ENCODE measurements at places on chromosomes 5 and 9.

DNA sequence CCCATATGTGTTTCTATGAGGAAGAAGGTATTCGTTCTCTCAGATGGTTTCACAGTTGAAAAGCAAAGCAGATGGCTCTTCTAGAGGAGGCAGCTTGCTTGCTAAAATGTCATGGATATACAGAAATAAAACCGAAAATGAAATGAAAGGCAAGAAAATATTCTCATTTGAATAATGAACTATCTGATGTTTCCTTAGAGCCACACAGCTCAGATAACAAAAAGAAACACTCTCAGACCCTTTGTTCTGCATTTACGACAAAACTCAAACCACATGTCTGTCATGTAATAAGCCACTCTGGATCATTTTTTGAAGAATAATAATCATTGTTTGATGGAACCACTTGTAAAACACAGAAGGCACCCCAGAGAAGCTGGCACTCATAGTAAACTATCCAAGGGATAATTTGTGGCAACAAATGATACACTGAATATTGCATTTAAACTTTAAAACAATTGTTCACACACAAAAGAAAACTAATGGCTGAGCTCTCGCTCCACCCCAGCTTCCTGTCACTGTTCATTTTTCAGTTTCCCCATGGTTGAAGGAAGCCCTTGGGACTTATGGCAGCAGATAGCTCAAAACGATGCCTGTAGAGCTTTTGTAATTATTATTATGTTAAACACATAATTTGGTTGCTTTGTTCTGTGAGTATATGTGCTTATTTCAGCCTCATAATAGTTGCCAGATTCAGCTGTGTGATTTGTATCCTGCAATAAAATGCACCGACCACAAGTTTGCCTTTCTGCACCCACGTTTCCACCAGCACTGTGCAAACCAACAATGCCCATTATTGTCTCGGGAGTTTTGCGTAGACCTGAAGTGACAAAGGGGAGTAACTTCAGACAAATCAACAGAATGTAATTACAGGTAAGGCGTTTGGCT lies 256.0 kb downstream of the TMEM167A start:
- no peak for DNase-seq

- DNase-seq = no peak
Measured at GRCh38 chr5:158857371-158857770, 242.3 kb downstream of the EBF1 start.

DNA sequence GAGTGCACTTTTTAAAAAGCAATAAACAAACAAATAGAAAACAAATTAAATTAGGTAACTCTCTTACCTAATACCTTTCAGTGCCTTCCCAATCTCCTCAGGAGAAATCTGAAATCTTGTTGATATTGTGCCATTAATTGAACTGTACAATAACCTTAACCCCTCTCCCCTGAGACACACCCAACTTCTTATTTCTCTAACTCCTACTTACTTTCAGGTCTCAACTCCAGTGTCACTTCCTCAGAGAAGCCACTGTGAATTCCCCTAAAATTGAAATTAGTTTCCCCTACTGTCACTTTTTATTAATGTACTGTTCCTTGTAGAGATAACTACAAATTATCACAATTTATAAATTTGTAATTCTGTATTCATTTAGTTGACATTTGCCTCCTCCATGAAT lies 295.3 kb upstream of the TNC start:
- DNase-seq = no peak

DNA sequence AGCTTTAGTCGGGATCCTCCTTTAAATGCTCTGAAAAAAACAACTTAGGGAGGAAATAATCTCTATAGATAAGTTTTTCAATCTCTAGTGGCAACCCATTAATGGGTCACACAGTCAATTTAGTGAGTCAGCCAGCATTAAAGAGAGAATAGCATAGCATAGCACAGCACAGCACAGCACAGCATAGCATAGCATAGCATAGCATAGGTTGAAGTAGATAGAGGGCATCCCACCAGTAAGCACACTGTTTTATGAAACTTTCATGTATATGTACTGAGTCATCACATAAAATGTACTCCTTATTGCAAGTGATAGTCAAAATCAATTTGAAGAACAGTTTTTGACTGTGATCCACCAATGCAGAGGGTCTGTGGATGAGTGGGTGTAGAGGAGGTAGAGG lies 522.9 kb downstream of the CCDC171 start:
- DNase-seq = no peak

DNA sequence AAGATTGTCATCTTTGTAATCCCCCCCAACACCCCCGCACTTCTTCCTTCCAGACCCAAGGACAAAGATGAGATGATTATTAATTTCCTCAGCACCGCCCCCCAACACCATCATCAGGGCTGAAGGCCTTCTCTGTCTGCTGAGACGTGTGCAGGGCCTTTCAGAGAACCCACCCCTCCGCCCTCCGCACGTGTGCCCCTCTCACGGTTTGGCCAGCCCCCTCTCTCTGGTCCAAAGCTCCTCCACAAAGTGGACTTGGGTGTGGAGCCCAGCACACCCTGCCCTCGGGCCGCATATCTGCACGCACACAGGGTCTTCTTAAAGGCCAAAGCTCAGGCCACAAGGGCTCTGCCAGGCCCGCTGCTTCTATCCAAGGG lies 32.0 kb downstream of the PAX5 start:
- no peak for DNase-seq

DNA sequence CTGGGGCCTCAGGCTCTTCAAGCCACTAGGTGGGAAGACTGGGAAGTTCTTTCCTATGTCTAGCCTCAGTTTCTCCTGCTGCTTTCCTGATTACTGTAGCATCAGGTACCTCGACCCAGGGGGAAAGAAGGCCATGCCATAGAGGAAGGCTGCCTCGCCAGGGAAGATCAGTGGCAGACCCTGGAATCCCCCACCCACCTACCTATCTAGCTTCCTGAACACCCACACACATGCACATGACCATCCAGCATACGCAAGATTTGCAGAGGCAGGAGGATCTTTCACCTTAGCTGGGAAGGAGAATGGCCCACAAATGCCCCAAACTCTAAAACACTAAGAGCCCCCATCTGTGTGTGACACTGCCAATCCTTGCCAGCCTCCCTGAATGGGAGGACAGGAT lies 8.0 kb downstream of the NR5A1 start:
- DNase-seq = no peak

DNA sequence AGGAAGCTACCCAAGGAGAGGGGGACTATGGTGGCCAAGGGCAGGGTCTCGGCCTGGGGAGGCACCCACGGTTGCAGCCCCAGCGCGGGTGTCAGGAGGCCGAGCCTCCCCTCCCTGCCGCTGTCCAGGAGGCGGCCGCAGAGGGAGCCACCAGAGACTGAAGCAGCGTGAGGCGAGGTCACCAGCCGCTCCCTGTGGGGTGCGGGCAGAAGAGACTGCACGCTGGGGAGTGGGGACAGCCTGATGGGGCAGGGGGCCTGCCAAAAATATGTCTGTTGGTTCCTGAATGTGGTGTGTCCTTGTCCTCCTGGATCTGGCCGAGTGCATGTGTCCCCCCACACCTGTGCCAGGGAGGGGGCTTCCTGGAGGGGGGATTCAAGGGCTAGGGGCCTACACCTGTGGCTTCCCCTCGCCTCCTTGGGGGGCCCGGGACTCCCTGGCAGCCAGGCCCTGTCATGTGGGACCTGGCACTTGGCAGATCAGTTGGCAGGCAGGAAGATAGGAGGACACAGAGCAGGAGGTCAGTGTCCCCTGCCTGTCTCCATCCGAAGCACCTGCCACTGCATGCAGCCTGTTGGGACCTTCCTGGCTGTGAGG lies 131.2 kb downstream of the DAB2IP start:
- DNase-seq = no peak

DNA sequence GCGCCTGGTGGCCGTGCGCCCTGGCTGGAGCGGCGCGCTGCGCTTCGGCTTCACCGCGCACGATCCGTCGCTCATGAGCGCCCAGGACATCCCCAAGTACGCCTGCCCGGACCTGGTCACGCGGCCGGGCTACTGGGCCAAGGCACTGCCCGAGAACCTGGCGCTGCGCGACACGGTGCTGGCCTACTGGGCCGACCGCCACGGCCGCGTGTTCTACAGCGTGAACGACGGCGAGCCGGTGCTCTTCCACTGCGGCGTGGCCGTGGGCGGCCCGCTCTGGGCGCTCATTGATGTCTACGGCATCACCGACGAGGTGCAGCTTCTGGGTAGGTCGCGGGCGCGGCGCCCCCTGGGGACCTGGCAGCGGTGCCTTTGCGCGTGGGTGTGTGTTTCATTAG lies 28.9 kb downstream of the NEURL1B start:
- DNase-seq = no peak

DNA sequence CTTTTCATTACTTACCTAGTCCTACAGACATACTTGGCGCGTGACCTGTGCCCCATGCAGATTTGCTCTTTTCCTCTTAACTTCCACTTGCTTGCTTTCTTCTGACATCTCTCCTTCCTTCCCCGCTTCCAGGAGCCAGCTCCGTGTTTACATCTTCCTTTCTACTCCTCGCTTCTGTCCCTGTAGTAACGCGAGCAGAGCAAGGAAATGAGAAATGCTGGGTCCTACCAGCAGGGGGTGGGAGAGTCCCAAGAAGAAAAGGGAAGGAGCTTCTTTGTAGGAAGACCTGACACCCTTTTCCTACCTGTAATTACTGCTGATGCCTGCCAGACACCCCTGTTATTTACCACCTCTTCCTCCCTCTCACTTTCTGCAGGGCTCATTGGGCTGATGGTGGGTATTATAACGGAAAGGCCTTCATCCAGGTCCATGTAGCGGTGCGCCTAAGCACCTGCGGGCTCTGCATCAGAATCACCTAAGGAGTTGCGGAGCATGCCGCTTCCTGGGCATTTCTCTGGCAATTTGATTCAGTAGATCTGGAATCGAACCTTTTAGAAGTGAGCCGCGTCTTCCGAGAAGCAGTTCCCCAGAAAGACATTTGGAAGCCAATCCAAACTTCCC lies 1260.8 kb upstream of the WWC1 start:
- peak; percentile 13 for DNase-seq

GRCh38 chr5:179122411-179123108 lies 62.4 kb downstream of the ZNF354C start:
- DNase-seq = no peak

DNA sequence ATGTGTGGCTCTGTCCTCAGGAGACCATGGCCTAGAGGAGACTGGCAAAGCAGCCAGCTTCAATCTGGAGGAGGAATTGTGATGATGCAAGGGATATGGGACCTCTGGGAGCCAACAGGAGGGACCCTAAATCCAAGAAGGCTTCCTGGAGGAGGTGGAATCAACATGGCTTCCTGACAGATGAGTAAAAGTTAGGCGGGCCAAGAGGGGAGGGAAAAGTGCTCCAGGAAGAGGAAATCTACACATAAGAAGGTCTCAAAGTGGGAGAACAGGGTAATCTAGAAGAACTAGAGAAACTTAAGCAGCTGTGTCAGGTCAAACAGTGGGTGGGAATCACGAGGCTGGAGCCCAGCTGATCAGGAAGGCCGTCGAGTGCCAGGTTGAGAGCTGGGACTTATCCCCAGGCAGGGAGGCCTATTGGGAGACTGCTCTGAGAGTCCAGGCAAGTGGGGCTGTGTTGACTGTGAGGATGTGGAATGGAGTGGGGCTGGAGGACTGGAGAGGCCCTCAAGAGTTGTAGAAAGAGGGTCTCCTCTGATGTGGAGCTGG lies 119.1 kb downstream of the C9orf50 start:
- DNase-seq = no peak

DNA sequence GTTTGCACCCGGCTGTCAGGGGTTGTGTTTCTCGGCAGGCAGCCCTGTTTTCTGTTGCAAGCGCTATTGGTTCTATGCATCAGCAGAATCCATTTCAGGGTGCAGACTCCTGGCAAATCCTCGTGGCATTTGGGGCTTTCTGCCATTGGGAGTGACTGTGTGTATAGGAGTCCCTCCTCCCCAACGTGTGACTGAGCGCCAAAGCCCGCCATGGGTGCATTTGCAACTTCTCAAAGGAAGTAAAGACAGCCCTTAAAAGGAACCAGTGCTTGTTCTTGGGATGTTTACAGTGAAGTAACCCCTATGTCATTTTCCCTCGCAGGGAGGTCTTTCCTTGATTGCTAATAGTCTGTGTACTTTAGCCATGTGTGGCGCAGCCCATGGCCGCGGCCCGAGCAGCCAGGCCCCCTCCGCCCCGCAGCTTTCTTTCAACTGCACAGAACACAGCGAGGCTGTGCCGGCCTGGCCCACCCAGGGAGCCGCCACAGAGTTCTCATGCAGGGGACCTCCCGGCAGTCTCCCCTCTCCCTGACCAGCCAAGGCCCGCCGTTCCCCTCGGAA lies 175.6 kb downstream of the HSD17B3 start:
- no peak for DNase-seq

- DNase-seq = no peak
Measured at GRCh38 chr9:134381671-134382516, 55.6 kb downstream of the RXRA start.

- no peak for DNase-seq
Measured at GRCh38 chr9:111953444-111953843, 56.8 kb downstream of the UGCG start.

- DNase-seq = peak; percentile 60
Measured at GRCh38 chr5:176153741-176154140, 84.5 kb upstream of the SIMC1 start.

All from GM03348 (cell line).